T-helper 22 cell (primary cell): ENCODE measurements at places on chromosomes 1 and 21.

GRCh38 chr1:64758233-64758632 is 13.4 kb downstream of the RAVER2 start:
- DNase-seq = no peak

- DNase-seq = no peak
These were observed 19.9 kb downstream of the BEND5 start for GRCh38 chr1:48756683-48757316.

GRCh38 chr1:48616710-48617109 is 144.7 kb upstream of the SPATA6 start:
- no peak for DNase-seq

DNA sequence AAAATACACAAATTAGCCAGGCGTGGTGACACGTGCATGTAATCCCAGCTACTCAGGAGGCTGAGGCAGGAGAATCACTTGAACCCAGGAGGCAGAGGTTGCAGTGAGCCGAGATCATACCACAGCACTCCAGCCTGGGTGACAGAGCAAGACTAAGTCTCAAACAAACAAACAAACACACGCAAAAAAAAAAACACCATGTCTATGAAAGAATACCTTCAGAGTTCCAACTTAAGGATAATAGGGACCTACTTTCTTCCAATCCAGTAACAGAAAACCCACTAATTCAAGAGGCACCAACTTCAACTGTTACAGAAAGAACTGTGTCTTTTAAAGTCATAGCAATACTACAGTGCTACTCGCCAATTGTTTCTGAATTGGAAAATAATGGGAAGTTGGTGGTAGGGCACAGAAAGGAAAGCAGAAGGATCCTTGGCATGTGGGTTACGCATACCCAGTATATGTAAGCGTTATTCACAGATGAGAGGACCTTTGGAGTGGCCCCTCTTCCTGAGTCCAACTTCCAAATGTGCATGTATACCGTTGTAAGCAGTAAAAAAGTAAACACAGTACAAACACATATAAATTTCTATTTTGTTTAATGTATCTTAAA is 87.0 kb downstream of the ACBD6 start:
- DNase-seq = no peak

DNA sequence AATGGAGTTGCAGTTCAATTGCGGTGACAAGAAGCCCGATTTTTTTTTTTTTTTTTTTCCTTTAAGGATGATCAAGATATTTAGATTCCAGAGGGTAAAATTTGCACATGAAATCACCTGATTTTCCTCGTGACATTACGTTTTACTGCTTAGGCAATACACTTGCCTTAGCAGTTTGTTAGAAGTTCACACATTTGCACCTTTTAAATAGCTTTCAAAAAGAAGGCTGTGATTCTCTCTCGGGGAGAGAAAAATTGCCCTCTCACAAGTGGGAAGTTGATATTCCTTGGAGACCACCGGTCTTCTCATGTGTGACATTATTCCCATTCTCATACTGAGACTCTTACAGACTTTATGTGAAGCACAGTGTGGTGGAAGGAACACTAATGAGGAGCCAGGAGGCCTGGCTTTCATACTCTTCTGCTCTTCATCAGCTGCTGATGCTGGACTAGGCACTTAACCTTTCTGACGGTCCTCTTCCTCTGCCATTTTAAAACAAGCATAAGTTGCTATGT is 69.8 kb upstream of the HSPA13 start:
- DNase-seq = no peak
